ENCODE measurements at places on chromosomes 11 and 22. TPM values are rescaled to one million over a fixed set of nuclear protein-coding genes. Genes with fewer than 3 reads are reported as not detected.
A peak's percentile ranks its signal among the peaks of the same experiment; 100 is the strongest.

DNA sequence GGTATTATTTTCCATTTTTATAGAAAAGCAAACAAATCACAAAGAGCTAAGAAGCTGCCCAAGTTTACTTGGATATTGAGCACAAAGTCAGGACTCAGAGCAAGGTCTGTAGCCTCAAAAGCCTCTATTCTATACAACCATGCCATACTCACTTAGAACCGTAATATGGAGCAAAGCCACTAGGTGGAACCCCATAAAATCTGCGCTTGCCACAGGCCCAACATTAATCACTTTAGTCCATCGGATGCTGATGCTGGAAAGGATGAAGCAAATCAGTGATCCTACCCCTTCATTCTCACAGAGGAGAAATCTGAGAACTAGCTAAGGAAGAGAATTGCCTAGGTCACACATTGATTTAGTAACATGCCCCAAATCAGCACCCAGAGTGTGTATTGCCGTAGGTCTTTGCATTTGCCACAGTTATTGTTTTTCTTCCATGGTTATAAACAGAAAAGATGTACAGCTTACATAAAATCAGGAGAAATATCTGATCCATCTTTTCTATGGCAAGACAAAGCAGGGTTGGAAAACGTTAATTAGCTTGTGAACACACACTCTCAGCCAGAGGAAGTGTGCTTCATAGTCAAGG, 56.7 kb upstream of the RAB38 start:
- no peak for DNase-seq

Gene TEX54
- total RNA-seq = not detected

- no peak for DNase-seq
Measured at GRCh38 chr11:115135936-115136335, 368.3 kb downstream of the CADM1 start.

DNA sequence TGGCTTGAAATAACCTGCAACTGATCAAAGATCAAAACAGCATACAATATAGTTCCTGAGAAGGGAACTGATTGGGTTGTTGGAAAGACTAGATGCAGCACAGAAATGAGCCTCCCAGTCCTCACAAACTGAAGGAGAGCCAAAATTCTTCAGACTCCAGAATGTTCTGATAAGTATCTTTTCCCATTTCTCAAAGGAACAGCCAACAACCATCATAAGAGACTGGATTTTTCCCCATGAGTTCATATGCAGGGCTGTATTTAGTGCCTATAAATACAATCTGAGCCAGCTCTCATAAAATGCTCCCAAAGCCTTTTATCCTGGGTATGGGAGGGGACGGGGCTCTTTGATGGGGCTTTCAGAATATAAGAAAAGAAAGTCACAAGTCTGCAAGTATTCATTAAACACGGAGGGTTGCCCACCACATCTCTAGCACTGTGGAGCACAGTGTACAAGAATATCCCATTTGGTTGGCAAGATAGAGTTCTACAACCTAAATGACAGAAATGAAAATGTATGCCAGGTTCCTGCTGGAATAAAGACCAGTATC, 50.7 kb upstream of the LYVE1 start:
- DNase-seq = no peak

Gene RAB38
- not detected for total RNA-seq

DNA sequence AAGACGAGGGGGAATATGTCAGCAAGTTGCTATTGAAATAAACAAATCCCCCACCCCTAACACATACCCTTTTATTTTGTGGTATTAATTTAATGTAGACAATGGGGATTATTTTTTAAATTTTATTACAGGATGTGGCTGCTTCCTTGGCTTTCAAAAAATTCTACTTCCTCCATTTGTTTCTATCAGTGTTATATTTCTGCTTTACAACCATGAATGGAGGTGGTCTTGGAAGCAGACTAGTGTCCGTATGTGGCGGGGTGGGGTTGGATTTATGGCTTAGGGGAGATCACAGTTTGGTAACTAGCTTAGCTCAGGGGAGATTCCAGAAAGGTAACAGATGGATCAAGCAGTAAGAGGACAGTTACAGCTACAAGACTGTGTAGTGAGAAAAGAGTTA, 39.3 kb upstream of the PICALM start:
- DNase-seq = no peak

- DNase-seq = no peak
Measured at GRCh38 chr11:69878927-69879728, 59.9 kb upstream of the FGF3 start.

DNA sequence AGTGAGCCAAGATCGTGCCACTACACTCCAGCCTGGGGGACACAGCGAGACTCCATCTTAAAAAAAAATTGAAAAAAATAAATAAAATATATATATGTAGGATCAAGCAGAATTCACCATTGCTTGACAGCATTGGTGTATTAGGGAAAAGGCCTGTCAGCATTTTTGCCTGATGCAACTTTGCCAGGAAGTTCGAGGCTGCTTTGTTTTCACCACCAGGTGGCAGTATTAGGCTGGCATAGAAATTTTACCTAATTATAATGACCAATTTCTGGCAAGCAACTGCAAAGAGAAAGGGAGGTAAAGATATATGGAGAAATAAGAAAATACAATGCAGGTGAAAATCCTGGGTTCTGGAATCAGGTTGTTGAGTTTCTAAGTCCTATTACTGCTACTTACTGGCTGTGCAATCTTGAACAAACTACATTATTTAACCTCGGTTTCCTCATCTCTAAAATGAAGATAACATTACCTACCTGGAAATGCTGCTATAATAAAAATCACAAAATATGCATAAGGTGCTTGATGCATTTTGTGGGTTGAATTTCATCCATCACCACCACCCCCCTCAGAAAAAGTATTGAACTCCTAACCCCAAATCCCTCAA, 24.7 kb downstream of the LAYN start:
- DNase-seq = peak; percentile 90

- DNase-seq = no peak
Measured at GRCh38 chr11:30023074-30023473, 6.2 kb upstream of the KCNA4 start.

Gene DUSP8
- total RNA-seq = 5.4 TPM

DNA sequence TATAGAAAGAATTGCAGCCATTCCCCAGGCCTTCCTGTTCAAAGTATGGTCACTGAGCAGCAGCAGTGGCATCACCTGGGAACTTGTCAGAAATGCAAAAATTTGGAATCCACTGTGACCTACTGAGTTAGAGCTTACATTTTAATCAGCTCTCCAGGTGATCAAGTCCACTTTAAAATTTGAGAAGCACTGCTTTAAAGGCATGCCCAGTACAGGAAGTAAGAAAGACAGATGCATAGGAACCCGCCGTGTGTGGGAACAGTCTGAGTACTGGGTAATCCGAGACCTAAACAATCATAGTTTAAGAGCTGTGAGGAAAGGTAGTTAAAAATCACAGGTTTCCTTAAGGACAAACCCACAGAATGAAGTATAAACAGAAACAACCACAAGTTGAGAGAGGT, 462.4 kb downstream of the RAB38 start:
- DNase-seq = no peak

Gene SMDT1
- total RNA-seq = 76.5 TPM

DNA sequence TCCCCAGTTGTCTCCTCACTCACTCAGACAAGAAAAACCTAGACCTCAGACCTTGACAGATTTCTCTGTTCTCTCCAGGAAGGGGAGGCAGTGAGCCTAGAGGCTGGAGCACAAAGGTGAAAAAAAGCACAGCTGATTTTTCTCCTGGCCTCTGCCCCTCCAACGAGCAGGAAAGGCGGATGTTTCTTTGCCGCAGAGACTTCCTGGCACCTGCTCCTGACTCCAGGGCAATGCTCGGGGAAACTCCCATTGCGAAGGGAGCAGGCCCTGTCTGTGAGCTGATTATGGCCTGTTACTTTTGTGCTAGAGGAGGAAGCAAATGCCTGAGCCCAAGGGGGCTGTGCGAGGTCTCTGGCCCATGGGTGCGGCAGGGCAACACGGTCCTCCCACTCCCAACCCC, 25.4 kb downstream of the MS4A10 start:
- DNase-seq = no peak

DNA sequence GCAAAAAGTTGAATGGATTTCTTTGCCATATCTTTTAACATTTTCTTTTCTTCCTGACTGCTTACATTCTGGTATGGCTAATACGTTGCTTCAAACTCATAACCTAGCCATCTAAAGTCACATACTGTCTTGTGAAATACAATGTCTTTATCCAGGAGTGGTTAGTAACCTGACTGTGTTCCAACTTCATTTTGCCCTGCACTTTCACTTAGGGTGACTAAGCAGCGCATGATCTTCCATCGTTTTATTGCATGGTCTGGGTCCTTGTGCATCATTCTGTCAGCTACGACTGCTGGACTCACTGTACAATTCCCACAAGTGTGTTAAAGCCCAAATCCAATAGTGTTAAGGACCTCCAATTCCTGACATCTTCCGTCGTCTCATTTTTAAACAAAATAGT, 403.2 kb downstream of the NTM start:
- no peak for DNase-seq

Gene KRTAP5-2
- not detected for total RNA-seq

- no peak for DNase-seq
Measured at GRCh38 chr11:56412396-56412795, at the start of gene OR5AL1. OR5AL1 (plus strand) TSS chr11:56412696.

DNA sequence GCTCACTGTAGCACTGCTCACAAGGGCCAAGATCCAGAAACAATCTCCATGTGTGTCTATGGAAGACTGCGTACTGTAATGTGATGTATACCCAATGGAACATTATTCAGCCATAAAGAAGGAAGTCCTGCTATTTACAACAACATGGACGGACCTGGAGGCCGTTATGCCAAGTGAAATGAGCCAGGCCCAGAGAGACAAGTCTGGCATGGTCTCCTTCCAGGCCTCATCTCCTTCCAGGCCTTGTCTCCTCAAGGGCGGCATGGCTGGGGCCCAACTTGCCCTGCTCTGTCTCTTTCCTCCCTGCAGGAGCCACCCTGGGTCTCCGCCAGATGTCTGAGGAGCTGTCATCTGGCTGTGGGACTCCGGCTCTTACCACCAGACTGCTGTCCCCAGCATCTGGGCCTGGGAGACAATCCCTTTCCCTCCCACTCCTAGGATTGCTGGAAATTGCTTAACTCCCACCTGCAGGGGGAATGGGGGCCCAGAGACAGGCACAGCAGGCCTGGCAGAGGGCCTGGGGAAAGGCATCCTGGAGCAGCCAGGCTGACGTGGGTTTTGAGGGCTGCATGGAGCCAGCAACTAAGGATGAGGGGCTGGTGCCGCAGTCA, 1326.6 kb downstream of the TBC1D22A start:
- no peak for DNase-seq
